ENCODE measurements at places on chromosomes 6 and 20. TPM values are rescaled to one million over a fixed set of nuclear protein-coding genes. Genes with fewer than 3 reads are reported as not detected.

DNA sequence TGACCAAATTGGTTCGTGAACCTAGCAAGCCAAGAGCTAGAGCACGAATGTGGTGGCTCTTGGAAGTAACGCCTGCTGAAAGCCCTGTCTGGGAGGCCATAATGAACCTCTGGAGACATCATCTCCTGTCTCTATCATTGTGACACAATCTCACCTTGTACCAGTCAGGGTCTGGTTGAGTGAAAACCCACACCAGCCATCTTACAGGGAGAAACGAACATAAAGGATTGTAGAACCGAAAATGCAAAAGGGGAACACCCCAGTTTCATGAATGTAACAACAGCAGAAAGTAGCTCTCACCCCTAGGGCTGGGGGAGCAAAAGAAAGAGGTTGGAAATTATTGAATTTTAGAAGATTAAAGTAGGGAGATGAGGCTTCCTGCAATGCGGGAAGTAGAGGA, 50.9 kb upstream of the TAB2 start:
- no peak for DNase-seq

TREML2 gene
- total RNA-seq, result not detected

- DNase-seq, result no peak
Observed at GRCh38 chr6:92125681-92126080, 1293.7 kb downstream of the EPHA7 start.

DNA sequence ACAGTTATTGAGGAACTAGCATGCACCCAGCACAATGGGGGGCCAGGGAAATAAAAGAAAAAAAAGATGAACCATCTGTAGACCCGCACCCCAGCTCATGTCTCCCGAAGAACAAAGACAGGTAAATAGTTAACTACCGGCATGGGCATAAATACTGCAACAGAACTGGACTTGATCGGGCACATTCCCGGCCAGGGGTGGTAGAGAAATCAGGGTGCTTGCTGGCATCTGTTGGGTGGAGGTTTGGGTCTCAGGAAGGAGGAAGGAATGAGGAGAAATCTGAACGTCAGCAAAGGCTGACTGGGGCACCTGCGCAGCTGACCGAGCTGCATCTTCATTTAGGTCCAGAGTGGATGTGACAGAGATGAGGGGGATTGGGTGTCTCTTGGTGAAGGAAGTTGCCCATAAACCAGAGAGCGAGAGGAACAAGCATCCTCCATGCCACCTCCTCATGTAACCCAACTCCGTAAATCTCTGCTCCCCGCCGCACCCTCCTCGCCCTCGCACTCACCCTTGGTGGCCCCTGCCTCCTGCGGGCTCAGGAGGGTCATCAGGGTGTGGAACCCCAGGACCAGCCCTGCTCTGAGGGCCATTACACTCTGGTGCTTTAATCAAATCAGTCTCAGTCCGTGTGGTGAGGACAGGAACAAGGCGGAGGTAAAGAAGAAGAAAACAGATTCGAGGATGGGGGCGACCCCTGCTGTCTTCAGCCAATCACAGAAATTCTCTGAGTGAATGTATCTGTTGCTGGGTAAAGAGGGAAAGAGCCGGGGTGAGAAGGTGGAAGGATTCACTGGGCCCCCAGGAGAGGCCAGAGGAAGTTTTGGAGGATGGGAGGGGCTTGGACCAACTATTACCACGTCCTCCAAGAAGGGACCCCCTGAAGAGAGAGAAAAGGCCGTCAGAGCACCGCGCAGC, at the start of gene HLA-DOA:
Gene HLA-DOA, minus strand, starts transcription at position 648 of the 918 bp plus-strand sequence.
- no peak for DNase-seq

- no peak for DNase-seq
Observed at GRCh38 chr6:51292659-51293058, 474.0 kb downstream of the TFAP2B start.

ZNF165 gene
- total RNA-seq, result 4.6 TPM

- no peak for DNase-seq
Observed at GRCh38 chr6:50663806-50664205, 49.5 kb upstream of the TFAP2D start.

DNA sequence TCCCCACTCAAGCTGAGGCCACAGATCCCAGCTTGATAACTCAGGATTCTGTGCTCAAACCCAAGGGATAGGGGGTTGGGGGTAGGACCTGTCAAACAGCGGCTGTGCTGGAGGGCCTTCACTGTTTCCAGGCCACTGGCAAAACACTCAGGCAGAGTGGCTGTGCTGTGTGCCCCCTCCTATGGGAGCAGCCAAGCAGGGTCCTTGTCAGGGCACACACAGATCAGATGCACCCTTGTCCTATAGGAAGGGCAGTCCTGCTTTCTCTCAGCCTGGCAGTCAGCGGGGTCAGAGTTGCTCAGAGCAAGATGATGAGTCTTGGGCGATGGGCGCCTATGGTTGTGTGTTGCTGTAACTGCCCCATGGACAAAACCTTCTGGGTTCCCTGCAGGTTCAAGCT, 554.8 kb downstream of the TBC1D32 start:
- DNase-seq, result no peak

DNA sequence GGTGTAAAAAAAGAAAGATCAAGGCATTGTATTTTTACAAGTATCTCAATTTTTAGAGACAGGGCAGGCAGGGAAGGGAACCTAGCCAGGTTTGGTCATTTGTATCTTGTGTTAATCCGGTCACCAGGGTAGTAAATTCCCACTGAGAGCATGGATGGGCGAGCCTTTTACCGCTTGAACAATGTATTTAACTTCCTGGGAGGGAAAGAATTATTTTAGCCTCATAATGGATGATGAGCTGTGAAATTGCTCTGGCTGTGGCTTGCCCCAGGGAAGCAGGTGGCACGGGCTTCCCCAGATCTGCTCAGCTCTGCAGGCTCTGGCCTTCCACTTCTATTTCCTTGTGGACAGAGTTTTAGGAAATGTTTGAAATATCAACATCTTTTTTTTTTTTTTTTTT, 72.9 kb downstream of the TOX2 start:
- DNase-seq, result no peak
